SK-N-MC (cell line): ENCODE measurements at places on chromosomes 5 and 9.

GRCh38 chr9:10366171-10366779, 246.5 kb downstream of the PTPRD start:
- DNase-seq = peak; percentile 78

GRCh38 chr5:5370059-5370774, 52.3 kb upstream of the ICE1 start:
- no peak for DNase-seq

DNA sequence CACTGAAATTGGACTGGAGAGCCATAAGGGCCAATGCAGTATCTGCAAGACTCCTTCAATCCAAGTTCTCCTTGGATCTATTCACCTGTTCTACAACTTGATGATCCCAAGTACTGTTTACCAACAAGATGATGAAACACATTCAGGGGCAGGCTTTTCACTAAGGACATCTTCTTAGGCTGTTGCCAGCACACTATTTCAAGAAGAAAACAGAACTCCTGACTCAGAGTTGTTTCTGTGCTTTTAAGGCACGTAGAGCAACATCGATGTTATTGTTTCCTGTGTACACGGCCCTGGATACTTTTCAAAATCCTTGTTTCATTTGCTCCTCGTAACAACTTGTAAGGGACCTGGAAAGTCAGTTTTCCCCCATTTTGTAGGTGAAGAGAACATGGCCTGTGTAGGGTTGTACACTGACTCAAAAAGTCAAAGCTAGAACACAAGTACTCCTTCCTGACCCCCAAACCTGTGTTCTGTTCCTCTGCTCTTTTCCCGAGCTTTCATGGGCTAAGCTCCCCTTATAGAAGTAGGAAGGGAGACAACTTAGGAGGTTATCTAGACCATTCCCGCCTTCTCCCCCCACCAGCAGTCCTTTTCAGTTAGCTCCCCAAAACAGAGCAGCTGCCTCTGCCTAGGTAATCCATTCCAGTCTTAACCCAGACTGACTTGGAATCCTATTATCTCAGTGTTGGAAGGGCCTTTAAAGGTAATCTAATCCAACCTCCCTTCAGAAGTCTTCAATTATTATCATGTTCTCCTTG, 5.2 kb upstream of the MGAT1 start:
- no peak for DNase-seq

GRCh38 chr5:42807722-42808447, 3.8 kb downstream of the SELENOP start:
- DNase-seq = no peak

DNA sequence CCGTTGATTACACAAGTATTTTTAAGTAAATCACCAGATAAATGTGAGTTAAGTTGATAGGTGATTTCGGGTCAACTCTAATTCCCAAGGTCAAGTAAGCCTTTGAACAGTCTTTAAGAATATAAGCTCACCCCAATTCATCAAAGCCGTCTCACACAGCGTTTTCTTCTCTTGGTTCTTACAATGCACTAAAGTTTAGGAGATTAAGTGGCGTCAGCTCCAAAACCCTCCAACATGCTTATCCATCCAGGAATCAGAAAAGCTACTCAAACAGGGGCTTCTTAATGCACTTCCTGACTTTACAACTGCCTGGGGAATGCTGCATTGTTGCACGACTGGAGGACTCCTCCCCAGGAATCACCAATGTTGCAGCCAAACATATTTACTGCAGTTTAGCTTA, 206.2 kb upstream of the EFNA5 start:
- no peak for DNase-seq

DNA sequence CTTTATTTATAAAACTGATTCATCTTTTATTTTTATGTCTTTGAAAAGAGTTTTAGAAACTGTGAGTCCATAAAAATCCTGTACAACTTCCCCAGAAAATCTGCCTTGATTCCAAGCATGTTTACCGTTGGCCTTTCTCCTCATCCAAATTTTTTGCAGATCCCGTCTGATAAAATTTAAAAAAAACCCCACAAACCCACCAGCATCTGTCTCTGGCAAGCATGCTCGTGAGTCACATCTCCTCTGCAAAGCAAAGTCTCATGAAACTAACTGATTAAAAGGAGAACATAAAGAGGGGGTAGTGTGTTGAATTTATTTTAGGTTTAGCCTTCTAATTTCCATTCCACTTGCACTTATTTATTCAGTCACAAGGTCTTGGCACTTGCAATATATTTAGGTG, 109.4 kb downstream of the MAT2B start:
- no peak for DNase-seq

- DNase-seq = no peak
These were observed 34.7 kb downstream of the GGTA1 start for GRCh38 chr9:121464968-121465367.

GRCh38 chr5:134649163-134649835, 714 bp downstream of the SEC24A start:
- no peak for DNase-seq

GRCh38 chr5:14582797-14583137, 1.2 kb downstream of the OTULINL start:
- no peak for DNase-seq

DNA sequence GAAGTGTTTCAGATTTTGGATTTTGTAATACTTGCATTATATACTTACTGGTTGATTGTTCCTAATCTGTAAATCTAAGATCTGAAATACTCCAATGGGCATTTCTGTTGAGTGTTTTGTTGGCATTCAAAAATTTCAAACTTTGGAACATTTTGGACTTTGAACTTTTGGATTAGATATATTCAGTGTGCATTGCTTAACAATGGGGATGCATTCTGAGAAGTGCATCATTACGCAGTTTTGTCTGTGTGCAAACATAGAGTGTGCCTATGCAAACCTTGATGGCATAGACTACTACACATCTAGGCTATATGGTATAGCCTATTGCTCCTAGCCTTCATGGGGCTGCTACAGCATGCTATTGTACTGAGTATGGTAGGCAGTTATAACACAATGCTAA, 325.4 kb downstream of the KDM4C start:
- DNase-seq = no peak

- DNase-seq = no peak
These were observed 54.4 kb upstream of the RETREG1 start for GRCh38 chr5:16671208-16671607.

GRCh38 chr9:105608721-105609598, 51.0 kb downstream of the FKTN start:
- DNase-seq = no peak

DNA sequence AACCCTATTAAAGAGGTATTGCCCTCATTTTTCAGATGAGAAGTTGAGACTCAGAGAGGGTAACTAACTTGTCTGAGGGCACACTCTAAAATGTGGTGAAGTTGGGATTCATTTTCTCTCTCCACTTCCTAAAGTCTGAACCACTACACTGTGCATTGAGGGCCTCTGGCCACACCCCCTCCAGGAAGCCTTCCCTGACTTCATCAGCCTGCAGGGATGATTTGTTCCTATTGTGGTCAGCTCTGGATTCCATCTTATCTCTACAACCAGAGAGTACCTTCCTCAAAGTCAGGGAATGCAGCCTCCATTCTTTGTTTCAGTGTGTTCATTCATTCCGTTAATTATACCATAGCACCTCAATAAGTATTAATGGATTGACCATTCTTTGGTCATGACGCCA, 356.0 kb upstream of the PANK3 start:
- no peak for DNase-seq
